ENCODE measurements at places on chromosomes 5 and 9.

GRCh38 chr9:129483415-129484351, 137.2 kb downstream of the C9orf50 start:
- DNase-seq: no peak

- no peak for DNase-seq
Observed at GRCh38 chr9:83930881-83931280, 9.6 kb upstream of the KIF27 start.

DNA sequence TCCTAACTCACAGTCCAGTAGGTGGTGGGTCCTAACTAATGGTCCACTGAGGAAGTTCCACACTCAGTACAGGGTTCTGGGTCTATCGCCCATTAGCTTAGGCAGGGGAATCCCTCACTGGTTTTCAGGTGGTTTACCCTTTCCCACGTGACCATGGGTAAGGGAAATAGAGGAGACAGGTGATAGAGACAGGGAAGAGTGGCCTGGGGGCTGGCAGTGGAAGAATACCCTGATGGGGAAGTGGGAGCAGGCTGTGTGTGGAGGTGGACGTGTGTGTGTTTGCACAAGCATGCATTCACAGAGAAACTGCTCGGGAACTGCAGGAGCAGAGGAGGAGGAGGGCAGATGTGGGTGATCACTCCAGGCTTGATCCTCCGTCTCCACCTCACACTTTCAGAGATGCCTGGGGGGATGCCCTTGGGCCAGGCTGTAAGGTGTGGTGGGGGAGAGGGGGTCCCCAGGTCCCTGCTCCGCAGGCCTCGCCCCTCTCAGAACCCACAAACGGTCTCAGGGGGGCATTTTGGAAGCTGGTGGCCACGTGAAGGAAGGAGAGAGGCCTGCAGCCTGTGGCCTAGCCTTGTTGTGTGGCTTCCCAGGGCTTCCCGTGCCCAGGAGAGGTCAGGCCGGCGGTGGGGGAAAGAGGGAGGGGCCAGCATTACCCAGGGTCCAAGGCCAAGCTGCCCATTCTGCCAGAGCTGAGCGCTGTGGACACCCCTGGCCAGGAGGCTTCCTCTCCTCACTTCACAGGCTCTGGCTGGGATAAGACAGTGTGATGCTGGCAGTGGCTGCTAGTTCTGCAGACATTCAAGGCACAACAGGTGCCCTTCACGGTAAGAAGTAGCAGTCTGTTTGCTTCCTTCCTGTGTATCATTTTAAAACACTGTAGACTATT, 80.0 kb downstream of the OTULIN start:
- no peak for DNase-seq

DNA sequence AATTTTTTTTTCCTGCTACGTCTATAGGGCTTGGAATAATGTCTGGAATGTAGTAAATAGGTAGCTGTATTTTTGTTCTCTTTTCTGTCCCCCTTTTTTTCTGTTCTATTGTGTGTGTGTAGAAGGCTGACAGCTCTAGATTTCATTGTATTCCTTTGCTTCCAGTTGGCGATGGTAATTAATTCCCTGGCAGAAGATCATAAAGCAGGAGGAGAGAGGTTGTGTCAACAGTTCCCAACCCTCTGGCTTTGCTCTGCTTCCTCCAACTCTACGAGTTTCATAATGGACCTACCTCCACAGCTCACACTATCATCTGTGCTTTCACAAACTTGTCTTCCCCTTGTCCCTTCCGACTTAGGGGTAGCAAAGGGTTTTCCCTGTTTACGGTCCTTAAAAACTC, 117.9 kb upstream of the CDH18 start:
- no peak for DNase-seq

- no peak for DNase-seq
Observed at GRCh38 chr5:20654033-20654432, 666.0 kb upstream of the CDH18 start.

DNA sequence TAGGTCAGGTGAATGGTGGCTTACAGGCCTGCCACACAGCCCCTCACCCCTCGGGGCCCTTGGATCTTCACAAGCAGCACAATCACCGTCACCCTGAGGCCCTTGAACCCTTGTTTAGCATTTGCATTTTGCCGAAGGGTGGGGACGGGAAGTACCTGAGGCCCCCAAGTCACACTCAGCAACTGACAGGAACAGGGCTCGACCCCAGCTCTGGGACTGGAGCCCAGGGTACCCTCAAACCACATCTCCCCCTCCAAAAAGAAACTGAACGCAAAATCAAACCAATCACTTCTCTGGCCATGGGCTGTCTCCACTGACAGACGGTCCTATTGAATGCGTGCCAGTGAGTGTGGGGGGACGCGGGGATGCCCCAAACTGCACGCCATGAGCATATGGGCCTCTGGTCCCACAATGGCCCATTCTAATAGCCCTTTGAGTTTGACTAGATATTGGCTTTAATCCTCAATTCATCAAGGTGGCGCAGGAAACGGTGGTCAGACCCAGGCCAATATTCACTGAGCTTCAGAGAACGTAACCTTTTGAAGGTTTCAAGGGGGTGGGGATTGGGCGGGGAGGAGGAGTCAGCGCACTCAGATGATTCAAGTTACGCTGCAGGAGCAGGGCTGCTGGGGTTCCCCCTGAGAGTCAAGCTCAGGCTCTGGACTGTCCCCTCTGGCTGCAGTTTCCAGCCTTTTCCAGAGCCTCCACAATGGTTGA, 176.0 kb downstream of the DAB2IP start:
- DNase-seq: no peak

GRCh38 chr5:135954899-135955298, at the start of gene LECT2:
Gene LECT2, minus strand, starts transcription at chr5:135954983. Its CDS starts 150 bp downstream, at chr5:135954833.
- no peak for DNase-seq

DNA sequence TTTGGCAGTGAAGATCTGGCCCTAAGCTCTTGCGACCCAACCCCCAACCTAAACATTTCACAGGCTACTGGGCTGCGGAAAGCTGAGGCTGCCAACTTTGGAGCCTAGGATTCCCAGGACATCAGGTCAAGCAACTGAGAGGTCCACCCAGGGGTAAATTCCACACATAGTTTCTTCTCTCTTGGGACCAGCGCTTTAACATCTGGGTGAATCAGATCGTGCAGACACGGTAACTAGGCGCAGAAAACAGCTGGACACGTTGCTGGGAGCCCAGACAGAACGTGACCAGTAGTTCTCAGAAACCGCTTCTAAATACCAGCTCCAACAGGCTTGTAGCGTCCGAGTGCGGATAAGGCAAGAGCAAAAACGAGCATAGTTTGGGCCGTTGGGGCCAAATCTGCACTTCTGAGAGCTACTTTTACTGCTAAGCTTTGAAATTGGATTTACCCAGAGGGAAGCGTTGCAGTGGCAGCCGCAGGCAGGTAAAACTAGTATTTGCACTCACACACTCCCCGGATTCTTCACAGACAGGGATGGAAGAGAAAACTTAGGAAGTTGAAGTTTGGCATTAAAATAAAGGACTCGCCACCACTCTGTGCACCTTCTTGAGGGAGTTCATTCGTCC, 11.8 kb downstream of the ITGA1 start:
- peak; percentile 28 for DNase-seq

Data from iPS-NIHi11 (cell line).